Lung microvascular endothelial cell (primary cell): ENCODE measurements at places on chromosomes 2 and 18.

- no peak for DNase-seq
These were observed 220.2 kb upstream of the SMAD7 start for GRCh38 chr18:49170925-49171505.

DNA sequence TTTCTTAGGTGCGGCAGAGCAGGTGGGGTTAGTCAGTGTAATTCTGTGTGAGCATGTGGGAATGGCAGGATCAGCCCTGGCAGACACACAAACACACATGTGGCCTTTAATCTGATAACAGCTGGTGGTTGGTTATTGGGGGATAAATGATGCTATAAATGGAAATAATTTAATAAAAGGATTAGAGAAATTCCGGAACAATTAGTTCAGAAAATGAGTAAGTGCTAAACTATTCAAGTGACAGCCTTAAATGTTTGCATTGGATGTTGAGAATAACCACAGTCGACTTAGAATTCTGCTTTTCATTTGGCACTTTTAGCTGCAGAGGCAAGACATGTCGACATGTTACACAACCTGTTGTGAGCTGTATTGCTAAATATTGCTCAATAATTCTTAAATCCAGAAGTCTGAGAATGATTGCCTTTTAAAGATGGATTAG is 7.2 kb downstream of the SMYD1 start:
- DNase-seq: no peak

- DNase-seq: peak; percentile 5
These were observed 318.2 kb downstream of the RND3 start for GRCh38 chr2:150169237-150169629.

- DNase-seq: no peak
These were observed 23.4 kb downstream of the AKAIN1 start for GRCh38 chr18:5173646-5174045.

- peak; percentile 74 for DNase-seq
These were observed 11.4 kb upstream of the TRAPPC8 start for GRCh38 chr18:31954349-31954748.

- no peak for DNase-seq
These were observed 16.6 kb downstream of the ATOH8 start for GRCh38 chr2:85770369-85770768.

DNA sequence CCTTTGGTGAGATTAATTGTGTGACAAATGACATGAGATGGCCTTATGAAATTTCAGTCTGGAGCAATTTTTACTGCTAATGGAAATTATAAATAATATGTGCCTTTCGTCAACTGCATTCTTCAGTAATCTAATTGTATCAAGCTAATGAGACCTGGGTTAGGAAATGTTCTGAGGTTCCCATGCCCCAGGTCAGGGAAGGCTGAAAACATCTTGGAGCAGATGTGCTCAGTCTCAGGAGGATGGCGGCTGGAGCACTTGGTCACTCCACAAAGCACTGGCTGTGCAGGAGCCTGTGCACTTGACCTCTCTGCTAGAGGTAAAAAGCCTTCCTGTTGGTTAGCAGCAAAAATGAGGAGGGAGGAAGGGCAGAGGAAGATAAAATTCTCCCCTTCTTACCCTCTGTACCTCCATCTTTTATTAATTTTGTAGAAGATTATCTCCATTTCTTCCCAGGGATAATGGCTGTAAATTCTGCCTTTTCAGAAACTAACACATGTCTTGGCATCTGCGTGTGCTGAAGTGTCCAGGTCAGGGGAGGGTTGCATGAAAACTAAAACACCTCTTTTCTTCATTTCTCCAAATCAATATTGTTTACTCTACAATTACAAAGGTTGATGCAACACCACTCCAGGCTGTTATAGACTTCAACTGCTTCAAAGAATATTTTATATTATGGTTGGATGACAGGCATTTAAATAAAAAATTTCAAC is 1606.4 kb upstream of the ACVR2A start:
- no peak for DNase-seq

- DNase-seq: no peak
These were observed 80.2 kb downstream of the NDUFA10 start for GRCh38 chr2:239944694-239945551.

DNA sequence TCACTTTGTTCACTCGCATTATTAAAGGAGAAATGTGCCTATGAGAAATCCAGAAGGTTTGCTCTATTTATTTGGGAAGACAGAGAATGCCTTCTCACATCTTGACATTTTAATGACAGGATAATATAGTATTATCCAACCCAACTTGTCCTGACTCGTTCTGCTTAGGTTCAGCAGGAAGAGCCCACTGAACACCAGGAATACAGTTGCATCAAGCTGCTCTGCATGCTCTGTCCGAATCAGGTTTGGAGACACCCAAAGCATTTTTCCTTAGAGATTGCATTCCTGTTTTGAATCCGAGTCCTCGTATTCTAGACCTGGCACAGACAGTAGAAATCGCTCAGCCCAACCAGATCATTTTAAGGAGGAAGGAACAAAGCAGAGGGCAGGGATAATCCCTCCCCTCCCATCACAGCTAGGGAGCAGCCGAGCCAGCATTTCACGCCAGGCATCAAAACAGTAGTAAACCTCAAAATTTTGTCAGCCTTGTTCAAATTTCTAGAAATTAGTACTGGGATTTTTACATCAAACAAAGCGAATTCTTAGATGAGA is 837.4 kb upstream of the ID2 start:
- DNase-seq: no peak

DNA sequence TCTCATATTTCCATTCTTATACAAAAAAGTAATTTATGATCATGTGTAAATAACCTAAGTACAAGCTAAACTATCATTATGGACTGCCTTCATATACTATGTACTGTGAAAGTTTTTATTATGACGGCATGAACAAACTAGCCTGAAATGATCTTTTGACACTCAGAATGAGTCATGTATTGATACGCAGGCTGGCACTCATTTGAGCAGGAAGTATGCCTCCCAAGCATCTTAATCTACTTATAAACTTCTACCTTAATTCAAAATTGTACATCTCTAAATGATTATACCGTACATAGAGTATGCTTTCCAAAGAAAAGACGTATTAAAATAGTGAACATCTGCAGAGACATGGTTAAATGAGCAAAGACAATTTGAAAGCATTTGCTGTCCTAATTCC is 207.1 kb upstream of the SPOPL start:
- DNase-seq: no peak

DNA sequence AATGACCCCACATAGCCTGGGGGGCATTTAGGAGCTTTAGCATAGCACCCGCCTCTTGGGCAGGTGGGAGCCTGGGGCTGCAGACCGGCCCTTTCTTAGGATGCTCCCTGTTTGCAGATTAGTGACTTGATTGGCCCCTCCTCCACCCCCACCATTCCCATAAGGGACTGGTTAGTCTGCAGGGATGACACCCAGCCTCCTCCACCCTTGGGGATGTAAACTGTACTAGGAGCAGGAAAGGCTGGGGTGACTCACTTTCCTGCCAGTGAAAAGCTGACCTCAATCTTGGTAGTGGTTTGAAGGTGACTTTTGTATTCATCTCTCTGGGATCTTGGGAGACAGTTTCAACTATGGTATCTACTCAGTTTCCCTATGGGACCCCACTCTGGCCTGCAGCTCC is 24.2 kb downstream of the CTIF start:
- peak; percentile 17 for DNase-seq

DNA sequence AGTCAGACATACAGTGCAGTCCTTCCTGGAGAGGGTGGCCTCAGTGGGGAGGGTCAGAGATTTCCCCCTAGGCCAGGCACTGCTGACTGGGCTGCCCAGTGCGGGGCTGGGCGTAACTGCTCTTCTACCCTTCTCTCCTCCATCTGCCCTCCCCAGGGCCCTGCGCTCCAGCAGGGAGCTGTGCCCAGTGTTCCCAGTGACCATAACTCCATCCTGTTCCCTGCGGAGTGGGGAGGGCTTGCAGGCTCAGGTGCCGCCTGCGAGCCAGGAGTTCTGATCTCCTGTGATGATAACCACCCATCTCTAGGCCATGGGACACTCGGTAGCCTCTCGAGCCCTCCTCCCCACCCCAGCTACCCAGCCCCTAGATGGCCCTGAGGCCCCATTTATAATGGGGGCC is 107.6 kb downstream of the SMAD7 start:
- DNase-seq: no peak

DNA sequence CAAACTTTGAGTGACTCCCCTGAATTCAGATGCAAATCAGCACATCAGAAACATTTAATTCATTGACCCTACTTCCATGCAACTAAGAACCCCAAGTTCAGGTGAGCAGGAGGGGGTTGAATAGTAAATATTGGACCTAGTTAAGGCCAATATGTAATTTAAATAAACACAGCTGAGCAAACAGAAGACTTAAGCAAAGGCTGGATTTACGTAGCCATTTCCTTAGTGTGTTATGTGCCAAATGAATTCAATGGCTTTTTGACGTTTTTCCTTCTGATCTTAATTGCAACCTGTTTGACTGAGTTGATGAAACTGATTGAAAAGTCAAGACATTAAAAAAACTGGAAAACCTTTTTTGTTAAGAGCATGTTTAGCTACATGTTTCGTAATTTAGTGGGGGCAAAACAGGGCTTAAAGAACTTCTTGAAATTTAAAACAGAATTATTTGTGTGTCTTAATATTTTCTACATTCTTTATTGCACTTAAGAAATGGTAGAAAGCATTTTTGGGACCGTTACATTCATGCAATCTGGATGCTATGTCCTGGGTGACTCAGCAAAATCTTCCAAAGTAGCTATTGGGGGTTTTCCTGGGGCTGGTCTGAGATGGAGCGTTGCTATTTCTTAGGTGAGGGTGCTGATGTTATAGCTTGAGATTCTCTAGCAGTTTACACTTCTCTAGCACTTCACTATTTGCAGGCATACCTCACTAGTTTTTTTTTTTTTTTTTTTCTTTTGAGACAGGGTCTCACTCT is 25.5 kb upstream of the KCNE4 start:
- DNase-seq: peak; percentile 78

- no peak for DNase-seq
These were observed 27.6 kb upstream of the TMBIM1 start for GRCh38 chr2:218319813-218320365.

GRCh38 chr2:86300496-86300895 is 36.9 kb downstream of the REEP1 start:
- DNase-seq: no peak
